ENCODE measurements at places on chromosomes 11 and 22.
A peak's percentile ranks its signal among the peaks of the same experiment; 100 is the strongest.

- DNase-seq, result no peak
Measured at GRCh38 chr11:44018127-44018521, 29.7 kb upstream of the ACCSL start.

GRCh38 chr11:112004389-112004788 is 20.8 kb upstream of the DLAT start:
- DNase-seq, result peak; percentile 57

DNA sequence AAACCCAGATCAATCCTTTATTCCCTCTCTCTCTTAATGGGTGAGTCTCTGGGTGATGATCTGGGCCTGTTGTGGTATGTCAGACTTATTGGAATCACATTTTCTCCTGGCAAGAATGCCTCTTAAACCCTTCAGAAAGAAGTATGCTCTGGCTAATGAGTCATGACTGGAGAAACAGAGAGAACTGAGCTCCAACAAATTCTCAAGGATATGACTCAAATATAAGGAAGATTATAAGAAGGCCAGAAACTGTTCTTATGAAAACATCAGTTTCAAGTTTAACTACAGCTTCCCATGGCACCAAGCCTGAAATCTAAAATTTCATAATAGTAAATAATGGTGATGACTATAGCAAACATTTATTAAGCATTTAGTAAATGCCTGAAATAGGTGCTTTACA is 83.9 kb downstream of the OR5AK2 start:
- DNase-seq, result no peak

- peak; percentile 15 for DNase-seq
Measured at GRCh38 chr22:30078320-30079311, 1.6 kb upstream of the HORMAD2 start.

DNA sequence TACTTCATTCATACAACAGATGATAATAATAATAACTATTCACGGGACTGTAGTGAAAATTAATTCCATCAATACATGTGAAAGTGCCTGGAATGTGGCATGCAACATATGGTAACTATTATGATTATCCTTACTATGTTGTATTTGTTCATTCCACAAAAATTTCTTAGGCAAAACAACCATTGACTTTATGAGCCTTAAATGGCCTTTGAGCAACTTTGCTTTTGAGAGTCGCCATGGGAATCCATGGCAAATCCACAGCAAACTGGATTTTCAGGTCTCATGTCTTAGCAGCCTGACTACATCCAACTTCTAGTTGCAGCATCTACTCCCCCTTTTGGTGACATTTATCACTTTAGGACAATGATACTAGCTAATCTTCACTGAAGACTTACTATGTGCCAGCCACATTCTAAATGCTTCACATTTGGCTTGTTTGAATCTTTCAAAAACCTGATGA is 56.8 kb downstream of the SLC1A2 start:
- DNase-seq, result no peak

GRCh38 chr22:46465345-46465720 is 72.1 kb downstream of the CELSR1 start:
- DNase-seq, result no peak

Data from B cell (primary cell).